Ammon's horn (tissue), 1 donor: ENCODE measurements at places on chromosomes 1 and 21.

GRCh38 chr1:162992945-162993344, 76.2 kb upstream of the RGS4 start:
- no peak for DNase-seq

- DNase-seq = peak; percentile 14
Observed at GRCh38 chr21:44510508-44511218, 29.3 kb downstream of the KRTAP10-1 start.

GRCh38 chr1:193070942-193071341, 11.5 kb downstream of the RO60 start:
- no peak for DNase-seq

DNA sequence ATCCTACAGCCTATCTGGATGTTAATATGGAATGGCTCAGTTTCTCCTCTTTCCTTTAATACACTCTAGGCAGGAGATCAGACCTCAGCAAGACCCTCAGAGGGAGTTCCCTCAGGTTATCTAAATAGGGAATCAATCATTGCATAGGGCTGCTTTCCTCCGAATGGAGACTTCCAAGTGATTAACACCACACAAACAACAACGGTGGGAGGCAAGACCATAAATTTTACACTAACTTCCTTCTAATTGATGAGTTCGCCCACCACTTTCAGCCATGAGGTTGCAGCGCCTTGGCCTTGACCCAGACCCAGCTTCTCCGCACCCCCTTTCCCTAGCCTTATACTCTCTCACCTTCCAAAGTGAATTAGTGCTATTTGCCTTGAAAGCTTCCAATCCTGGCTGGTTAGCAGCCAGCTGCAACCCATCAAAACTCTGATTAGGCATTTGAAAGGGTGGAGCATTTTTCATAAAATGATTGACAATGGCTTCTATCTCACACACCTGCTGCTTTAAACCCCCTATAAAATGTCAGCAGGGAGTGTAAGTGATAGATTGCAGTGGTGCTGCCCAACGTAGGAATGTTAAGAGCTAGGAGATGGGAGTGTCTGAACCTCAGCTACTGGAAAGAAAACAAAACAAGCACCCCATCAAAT, 534.9 kb upstream of the USP24 start:
- no peak for DNase-seq

- DNase-seq = no peak
Observed at GRCh38 chr1:161502641-161503393, 2.4 kb upstream of the FCGR2A start.

DNA sequence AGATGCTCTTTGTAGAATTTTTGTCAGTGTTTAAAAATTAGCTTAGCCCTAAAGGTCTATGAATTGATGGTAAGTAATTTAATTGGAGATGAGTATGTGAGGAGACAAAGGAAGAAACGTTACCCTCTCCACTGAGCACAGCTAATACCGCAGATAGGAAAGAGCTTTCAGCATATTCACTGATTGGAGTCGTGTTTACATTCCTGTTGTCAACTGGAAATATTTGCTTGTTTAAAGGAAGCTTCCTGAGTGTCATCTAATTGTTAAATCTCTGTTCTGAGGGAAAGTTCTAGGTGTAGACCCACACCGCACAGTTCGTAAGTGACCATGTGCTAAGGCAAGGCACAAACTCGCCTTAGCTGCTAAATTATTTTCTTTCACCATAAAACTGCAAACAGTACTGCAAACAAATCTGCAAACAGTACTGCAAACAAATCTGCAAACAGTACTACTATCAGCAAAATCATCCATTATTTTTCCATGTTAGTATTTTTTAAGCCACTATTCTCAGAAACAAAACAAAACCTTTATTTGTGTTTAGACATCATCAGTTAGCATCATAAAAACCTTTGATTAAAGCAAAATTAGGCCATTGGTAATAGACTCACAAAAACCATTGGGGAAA, 32.6 kb downstream of the TOMM20 start:
- no peak for DNase-seq

DNA sequence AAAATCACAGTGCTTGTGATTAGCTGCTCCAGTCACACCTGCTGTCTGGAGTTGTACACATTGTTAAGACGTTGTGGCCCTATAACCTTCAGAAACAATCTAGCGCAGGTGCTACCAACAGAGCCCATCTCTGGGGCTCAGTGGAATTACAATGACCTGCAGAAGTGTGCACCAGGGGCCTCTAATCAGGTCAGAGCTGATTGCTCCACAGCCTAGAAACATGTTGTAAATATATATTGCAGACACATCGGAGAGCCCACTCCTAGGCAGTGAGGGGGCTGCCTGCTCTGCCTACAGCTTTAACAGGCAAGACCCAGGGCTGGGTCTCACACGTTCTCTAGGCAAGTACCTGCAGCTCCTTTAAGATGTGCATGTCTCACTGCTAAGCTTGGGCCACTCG, 302.0 kb downstream of the SIPA1L2 start:
- no peak for DNase-seq

DNA sequence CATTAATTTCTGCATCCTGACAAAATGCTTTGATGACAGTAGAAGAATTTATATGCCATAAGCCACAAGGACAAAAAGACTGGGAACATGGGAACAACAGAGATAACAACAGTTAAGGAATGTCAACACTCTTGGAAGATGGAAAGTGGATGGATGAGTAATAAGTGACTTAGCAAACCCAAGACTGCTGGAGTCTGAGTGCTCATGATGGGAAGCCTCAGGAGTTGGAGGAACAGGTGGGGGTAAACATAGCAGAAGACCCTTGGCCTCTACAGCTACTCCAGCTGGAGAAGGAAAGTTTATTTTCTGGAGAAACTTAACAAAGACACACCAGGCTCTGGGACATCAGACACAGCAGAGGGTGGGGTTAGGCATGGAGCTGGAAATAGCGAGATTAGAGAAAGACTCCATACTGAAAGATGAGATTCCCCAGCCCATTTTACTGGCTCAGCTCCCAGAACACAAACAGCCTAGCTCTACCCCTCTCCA, 13.6 kb downstream of the G0S2 start:
- DNase-seq = no peak

- no peak for DNase-seq
Observed at GRCh38 chr1:151311011-151311410, 16.2 kb downstream of the PI4KB start.

- DNase-seq = no peak
Observed at GRCh38 chr21:36005018-36005417, 55.3 kb downstream of the SETD4 start.

DNA sequence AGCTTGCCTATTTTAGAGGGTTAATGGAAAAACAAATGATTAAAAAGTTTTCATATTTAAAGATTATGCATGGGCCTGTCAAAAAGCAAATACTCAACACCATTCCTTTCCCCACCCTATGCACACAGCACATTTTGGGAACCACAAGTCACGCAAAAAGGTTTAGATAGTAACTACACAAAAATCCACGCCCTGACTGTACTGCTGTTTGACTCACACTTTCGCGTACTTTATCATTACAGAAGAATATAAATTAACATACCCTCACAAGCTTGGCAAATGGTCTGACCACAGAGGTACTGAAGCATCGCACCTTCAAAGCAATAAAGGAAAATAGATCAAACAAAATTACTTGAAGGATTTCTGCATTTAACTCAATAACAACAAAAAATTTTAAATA, 1.4 kb downstream of the ATP5PO start:
- DNase-seq = no peak

GRCh38 chr1:43481491-43481890, 27.8 kb upstream of the HYI start:
- DNase-seq = no peak

DNA sequence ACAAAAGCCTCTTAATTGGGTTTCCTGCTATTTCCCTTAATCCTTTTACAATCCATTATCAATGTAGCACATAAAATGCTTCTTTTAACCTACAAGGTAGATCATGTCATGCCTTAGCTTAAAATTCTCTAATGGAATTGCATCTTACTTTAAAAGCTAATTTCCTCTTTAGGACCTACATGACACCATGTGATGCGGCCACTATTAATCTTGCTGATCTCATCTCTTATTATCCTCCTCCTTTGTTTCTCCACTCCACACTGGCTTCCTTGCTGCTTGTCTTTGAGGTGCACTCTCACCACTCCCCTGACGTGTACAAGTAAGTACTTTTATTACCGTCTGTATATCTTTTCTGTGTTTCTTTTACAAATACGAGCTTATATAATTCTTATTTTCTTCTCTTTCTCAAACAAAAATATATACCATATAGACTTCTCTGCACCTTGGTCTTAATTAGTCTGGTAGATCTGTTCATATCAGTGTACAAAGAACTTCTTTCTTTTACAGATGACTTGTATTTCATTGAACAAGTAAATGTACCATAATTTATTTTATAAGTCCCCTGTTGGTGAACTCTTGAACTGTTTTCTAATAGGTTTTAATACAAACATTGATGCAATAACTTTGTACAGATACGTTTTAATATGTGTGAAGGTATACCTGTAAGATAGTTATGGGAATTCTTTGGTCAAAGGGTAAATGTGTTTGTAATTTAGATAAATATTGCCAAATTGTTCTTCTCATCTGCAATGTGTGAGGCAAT, 28.2 kb downstream of the GPR88 start:
- no peak for DNase-seq

GRCh38 chr1:20194757-20195461, 8.6 kb upstream of the PLA2G2C start:
- DNase-seq = peak; percentile 71

- DNase-seq = peak; percentile 88
Observed at GRCh38 chr1:1540090-1540817, at the start of gene TMEM240. Gene TMEM240 (minus strand): TSS chr1:1540624. CDS start chr1:1540346, 278 bp downstream.

GRCh38 chr1:229397762-229398161, 36.1 kb downstream of the ACTA1 start:
- no peak for DNase-seq

DNA sequence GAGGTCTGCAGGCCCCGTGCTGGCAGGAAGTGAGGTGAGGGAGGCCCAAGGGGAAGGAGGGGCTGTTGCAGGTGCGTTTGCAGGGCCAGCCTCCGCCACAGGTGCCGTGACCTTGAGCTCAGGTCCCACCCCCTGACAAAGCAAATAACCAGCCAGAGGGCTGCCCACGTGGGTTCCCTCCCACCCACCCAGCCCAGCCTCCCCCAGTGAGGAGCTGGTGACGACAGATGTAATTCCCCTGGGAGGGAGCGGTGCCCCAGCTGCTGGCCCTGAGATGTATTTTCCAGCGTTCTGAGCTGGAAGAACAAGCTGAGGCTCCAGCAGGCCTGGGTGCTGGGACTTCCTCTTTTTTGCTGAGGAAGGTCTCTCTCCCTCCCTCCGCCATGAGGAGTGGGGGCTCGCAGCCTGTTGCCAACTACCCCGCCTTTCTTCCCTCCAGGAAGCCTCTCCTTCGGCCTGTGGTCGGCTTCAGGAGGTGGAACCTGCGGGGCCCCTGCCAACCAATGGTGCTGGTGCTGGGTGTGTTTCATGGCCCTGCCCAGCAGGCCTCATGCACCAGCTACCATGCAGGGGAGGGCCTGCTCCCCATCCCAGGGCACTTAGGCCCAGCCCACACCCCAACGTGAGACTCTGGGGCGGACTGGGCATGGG, 153.2 kb downstream of the PRDM16 start:
- DNase-seq = no peak

GRCh38 chr1:28902738-28903137, 11.6 kb upstream of the EPB41 start:
- DNase-seq = no peak

GRCh38 chr1:199336745-199337640, 690.5 kb upstream of the NR5A2 start:
- no peak for DNase-seq

DNA sequence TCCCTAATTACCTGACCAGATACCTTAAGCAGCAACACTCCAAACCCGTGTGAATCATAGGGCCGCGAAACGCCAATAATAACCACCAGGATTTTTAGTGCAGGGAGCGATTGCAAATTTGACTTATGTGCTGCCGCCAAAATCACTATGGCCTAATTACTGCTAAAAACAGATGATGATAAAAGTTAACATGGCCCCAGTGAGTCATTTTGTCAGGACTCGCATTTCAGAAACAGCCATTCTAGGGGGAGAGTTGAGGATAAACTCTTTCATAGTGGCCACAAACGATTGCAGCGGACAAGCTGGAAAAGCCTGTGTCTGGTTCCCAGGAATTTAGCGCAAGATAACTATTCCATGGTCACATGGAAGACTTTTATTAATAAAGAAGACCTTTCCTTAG, 103.4 kb downstream of the HLX start:
- no peak for DNase-seq

DNA sequence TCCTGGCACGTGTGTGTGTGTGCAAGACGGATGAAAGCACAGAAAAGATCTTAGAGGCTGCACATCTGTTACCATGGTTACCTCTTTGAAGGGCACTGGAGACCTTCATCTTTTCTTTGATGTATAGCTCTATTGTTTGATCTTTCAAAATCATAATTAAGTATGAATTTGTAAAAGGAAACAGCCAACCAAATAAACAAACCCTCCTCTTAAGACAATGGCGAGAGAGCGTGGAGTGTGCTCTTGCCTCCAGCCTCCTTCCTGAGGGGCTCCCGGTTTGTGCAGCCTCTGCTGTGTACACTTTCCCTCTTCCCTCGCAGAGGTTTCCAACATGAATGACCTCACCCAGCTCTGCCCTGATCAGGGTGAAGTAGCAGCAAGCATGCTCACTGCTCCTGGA, 27.9 kb downstream of the CACNA1S start:
- DNase-seq = no peak

- no peak for DNase-seq
Observed at GRCh38 chr1:84361796-84362195, 36.5 kb upstream of the DNASE2B start.

DNA sequence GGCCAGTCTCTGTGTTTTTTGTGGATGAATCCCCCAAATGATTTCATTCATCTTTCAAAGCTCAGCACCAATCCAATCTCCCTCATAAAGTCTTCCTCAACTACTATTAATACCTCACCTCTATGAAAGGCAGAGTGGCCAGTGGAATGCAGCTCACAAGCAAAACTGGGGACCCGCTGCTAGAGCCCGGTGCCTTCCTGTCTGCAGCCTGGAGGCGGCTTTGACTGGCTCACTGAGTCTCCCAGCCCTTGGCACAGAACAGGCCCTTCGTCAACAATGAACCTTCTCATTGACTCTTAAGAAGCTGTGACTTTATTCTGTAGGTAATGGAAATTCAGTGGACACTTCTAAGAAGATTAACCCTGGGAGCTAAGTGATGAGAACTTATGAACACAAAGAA, 86.8 kb upstream of the RAB4A start:
- no peak for DNase-seq

- no peak for DNase-seq
Observed at GRCh38 chr1:26950602-26951001, 9.7 kb downstream of the KDF1 start.

GRCh38 chr1:94045465-94046056, 75.4 kb downstream of the ABCA4 start:
- peak; percentile 75 for DNase-seq

GRCh38 chr1:106956721-106957120, 99.8 kb upstream of the PRMT6 start:
- DNase-seq = no peak

DNA sequence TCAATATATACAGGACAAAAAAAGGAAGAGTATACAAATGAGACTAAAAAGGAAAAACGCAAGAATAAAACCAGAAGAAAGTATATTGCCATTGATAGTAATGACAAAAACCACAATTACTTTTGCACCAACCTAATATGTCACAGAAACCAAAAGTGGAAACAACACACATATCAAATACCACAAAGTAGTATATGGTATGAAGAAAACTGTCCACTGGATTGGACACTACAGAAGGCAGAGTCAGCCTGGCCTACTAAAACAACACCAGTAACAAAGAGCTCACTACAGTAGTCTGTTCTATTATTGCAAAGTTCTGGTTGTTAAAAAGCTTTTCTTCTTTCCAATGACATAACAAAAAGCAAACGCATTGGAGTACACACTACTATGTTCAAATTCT, 17.7 kb downstream of the TESK2 start:
- DNase-seq = no peak
